ENCODE measurements at places on chromosomes 12 and 14.

- no peaks in the 10 kb centered on the region for H3K27me3 ChIP-seq
- DNase-seq: no peak
- H3K4me3 ChIP-seq: no peak overlapping the region
- no peaks in the 10 kb centered on the region for H3K36me3 ChIP-seq
These were observed 55.5 kb upstream of the ESRRB start for GRCh38 chr14:76320486-76320885.

GRCh38 chr12:132489602-132490266 is at the start of gene FBRSL1:
FBRSL1 (plus strand) TSS chr12:132490151.
- H3K4me1 ChIP-seq: peaks cover 15% of the 10 kb centered on the region
- peak; percentile 49 for DNase-seq
- peak within 1 kb of the TSS; percentile 71 for H3K27ac ChIP-seq
- H3K27me3 ChIP-seq: no peaks in the 10 kb centered on the region

- no peaks in the 10 kb centered on the region for H3K36me3 ChIP-seq
- H3K27me3 ChIP-seq: no peaks in the 10 kb centered on the region
- peaks cover 10% of the 10 kb centered on the region for H3K4me1 ChIP-seq
- DNase-seq: no peak
- H3K4me3 ChIP-seq: peak overlapping the region; percentile 91
These were observed 442 bp downstream of the ERG28 start for GRCh38 chr14:75660238-75660629.

GRCh38 chr14:26380637-26381036 is 217.2 kb downstream of the NOVA1 start:
- DNase-seq: no peak
- no peaks in the 10 kb centered on the region for H3K36me3 ChIP-seq
- no peak overlapping the region for H3K27ac ChIP-seq
- H3K4me3 ChIP-seq: no peak overlapping the region
- H3K27me3 ChIP-seq: no peaks in the 10 kb centered on the region

DNA sequence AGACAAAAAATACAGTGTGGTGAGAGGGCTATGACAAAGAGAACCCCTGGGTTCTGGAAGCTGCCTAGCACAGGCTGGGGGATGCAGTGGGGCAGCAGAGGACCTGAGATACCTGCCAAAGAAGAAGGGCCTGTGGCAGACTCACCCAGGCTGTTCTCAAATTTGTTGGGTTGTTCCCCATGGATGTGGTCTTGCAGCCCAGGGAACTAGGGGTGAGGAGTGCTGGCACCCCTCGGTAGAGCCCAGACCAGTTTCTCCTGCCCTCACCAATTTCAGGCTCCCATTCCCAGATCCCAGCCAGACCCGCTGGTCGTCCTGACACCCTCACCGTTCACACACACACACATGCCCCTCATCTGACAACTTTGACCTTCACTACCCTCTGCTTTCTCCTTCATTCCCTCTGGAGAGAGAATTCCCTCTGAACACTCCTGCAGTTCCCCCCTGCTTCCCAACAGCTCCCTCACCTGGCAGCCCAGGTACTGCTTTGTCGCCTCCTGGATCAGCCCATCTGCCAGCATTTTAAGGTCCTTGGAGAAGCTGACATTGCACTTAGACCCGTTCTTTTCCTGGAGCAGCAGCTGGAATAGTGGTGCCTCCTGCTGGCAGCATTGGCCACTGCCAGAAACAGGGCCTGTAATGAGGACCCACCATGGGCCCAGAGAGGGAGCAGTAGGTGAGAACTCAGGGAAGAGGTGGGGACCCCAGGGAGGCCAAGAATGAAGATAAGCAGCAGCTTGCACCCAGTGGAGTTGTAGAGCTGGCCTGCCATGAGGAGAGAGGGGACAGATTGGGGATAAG is 5.9 kb upstream of the GDF11 start:
- DNase-seq: peak; percentile 91
- H3K27me3 ChIP-seq: no peaks in the 10 kb centered on the region
- 0 out of 2 replicates have a peak overlapping the region, but pooled peaks have one; percentile 63 for H3K4me3 ChIP-seq
- peak overlapping the region; percentile 46 for H3K27ac ChIP-seq
- H3K36me3 ChIP-seq: no peaks in the 10 kb centered on the region

- no peak overlapping the region for H3K27ac ChIP-seq
- no peaks in the 10 kb centered on the region for H3K36me3 ChIP-seq
- H3K4me3 ChIP-seq: no peak overlapping the region
These were observed 201.5 kb upstream of the CAND1 start for GRCh38 chr12:67067453-67068203.

GRCh38 chr12:46499901-46500300 is 127.3 kb upstream of the SLC38A2 start:
- no peak overlapping the region for H3K27ac ChIP-seq
- H3K27me3 ChIP-seq: no peaks in the 10 kb centered on the region
- no peak for DNase-seq
- no peak overlapping the region for H3K4me3 ChIP-seq
- peaks cover 8% of the 10 kb centered on the region for H3K4me1 ChIP-seq

GRCh38 chr12:13436696-13437391 is 240.3 kb downstream of the EMP1 start:
- H3K4me1 ChIP-seq: peaks cover 23% of the 10 kb centered on the region
- no peak for DNase-seq
- no peaks in the 10 kb centered on the region for H3K36me3 ChIP-seq
- no peak overlapping the region for H3K4me3 ChIP-seq

- no peak overlapping the region for H3K4me3 ChIP-seq
- peaks cover 8% of the 10 kb centered on the region for H3K4me1 ChIP-seq
- DNase-seq: no peak
- H3K36me3 ChIP-seq: no peaks in the 10 kb centered on the region
- no peaks in the 10 kb centered on the region for H3K27me3 ChIP-seq
These were observed 318.0 kb downstream of the ADGRD1 start for GRCh38 chr12:131271724-131272123.

DNA sequence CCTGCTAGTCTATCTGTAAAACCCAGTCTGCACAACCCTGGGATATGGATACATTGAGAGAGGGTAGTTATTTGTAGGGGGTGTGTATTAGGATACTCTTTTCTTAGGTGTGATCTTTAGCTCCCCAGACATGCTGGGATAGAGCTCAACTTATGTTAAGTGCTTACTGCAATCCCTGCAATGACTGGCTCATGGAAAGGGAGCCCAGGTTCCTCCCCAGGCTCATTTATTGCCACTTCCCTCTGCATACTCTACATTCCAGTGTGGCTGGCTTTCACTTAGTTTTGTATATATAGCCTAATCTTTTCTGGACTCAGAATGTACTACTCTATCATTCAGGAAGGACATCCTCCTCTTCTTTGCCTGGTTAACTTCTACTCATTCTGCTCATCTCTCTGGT is 172.0 kb downstream of the SYT10 start:
- H3K4me1 ChIP-seq: no peaks in the 10 kb centered on the region
- H3K36me3 ChIP-seq: no peaks in the 10 kb centered on the region
- no peaks in the 10 kb centered on the region for H3K27me3 ChIP-seq
- H3K27ac ChIP-seq: no peak overlapping the region
- H3K4me3 ChIP-seq: no peak overlapping the region

DNA sequence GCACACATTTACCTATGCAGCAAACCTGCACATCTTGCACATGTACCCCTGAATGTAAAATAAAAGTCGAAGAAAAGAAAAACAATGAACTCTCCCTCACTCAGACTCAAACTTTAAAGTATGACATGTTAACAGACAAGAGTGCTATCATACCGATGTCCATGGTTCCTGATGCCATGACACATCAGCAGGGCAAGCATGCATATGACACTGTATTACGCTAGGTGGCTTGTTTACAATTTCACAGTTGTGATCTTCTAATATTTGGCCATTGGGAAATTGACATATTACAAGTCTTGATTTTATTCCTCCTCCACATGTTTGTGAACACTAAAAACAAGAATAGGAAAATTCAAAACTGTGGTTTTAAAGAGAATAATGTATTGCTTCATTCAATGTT is 126.6 kb downstream of the ADAMTS20 start:
- H3K27ac ChIP-seq: no peak overlapping the region
- DNase-seq: no peak
- H3K27me3 ChIP-seq: no peaks in the 10 kb centered on the region
- no peak overlapping the region for H3K4me3 ChIP-seq
- no peaks in the 10 kb centered on the region for H3K4me1 ChIP-seq
- no peaks in the 10 kb centered on the region for H3K36me3 ChIP-seq

- no peaks in the 10 kb centered on the region for H3K27me3 ChIP-seq
- no peak overlapping the region for H3K27ac ChIP-seq
- H3K4me3 ChIP-seq: peak overlapping the region; percentile 21
- no peaks in the 10 kb centered on the region for H3K36me3 ChIP-seq
These were observed 592 bp downstream of the KRT7 start for GRCh38 chr12:52233462-52234207.

GRCh38 chr12:58479401-58479800 is 440.9 kb downstream of the LRIG3 start:
- H3K36me3 ChIP-seq: no peaks in the 10 kb centered on the region
- H3K4me1 ChIP-seq: no peaks in the 10 kb centered on the region
- no peak for DNase-seq
- H3K4me3 ChIP-seq: no peak overlapping the region
- no peak overlapping the region for H3K27ac ChIP-seq

DNA sequence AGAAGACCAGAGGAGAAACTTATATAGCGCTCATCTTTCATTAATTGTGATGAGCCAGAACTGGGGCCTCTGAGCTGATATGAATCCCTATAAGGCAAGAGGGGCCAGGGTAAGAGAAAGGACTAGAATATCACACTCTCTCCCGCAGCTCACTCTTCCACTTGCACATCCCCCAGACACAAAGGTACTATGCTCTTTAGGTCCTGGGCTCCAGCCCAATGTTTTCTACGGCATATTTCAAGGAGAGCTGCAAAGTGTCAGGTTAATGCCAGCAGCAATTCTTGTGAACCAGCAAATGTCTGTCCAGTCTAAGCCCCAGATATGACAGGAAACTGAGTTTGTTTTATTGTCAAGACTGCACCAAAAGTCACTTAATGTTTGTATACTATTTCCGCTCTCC is 29.4 kb downstream of the PPP2R5E start:
- no peaks in the 10 kb centered on the region for H3K27me3 ChIP-seq
- no peak for DNase-seq
- no peak overlapping the region for H3K27ac ChIP-seq
- H3K4me1 ChIP-seq: no peaks in the 10 kb centered on the region

DNA sequence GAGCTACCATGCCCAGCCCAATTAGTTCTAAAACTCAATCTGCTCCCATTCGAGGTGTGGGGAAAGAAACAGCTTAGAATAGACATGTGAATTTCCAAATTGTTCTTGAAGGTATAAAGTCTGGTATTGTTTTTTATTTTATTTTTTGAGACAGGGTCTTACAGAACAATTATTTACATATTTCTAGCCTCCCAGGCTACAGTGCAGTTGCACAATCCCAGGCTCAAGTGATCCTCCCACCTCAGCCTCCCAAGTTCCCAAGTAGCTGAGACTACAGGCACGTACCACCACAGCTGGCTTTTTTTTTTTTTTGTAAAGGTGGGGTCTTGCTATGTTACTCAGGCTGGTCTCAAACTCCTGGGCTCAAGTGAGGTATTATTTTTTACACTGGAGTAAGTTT is 6.3 kb downstream of the SLC11A2 start:
- no peaks in the 10 kb centered on the region for H3K36me3 ChIP-seq
- no peak overlapping the region for H3K4me3 ChIP-seq
- DNase-seq: no peak
- peaks cover 12% of the 10 kb centered on the region for H3K4me1 ChIP-seq

DNA sequence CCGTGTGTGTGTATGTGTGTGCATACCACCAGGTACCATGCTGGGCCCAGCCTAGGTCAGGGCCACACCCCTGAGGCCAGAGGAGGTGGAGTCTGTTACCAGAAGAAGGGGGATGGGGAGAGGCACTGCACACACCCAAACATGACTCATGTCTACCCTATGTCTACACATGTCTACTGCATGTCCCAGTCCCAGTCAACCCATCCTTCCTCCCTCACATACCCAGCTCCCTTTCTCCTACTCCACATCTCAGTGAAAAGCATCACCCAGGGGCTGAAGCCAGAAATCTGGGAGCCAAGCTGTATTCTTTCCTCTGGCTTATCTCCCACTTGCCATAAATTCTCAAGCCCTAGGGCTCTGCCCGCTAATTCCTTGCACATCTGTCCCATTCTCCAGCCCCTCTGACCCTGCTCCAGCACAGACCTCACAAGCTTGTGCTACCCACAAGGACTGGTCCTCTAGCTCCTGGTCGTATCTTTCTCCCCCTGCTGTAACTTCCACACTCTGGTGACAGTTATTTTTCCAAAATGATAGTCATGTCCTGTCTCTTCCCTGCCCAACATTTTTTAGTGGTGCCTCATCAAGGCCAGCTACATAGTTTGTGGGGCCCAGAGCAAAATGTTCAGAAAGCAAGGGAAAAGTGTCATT is 18.0 kb upstream of the APPL2 start:
- H3K27me3 ChIP-seq: no peaks in the 10 kb centered on the region
- H3K4me3 ChIP-seq: no peak overlapping the region
- peaks cover 8% of the 10 kb centered on the region for H3K4me1 ChIP-seq
- no peak overlapping the region for H3K27ac ChIP-seq

DNA sequence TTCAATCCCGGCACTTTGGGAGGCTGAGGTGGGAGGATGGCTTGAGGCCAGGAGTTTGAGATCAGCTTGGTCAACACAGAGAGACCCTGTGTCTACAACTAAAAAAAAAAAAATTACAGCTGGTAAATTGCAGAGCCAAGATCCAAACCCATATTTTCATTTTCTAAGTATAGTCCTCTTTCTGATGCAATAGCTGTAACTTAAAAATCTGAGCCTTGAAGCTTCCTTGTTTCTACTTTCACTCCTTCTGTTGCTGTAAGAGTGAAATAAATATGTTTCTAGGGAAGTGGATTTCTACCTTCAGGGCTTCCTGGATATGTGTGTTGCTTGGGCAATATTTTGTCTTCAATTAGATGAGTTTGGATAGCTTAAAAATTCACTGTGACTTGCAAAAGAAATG is 42.0 kb upstream of the PRICKLE1 start:
- no peak for DNase-seq
- no peak overlapping the region for H3K27ac ChIP-seq
- H3K4me1 ChIP-seq: no peaks in the 10 kb centered on the region
- H3K4me3 ChIP-seq: no peak overlapping the region
- no peaks in the 10 kb centered on the region for H3K27me3 ChIP-seq
- H3K36me3 ChIP-seq: no peaks in the 10 kb centered on the region

- no peaks in the 10 kb centered on the region for H3K4me1 ChIP-seq
- peaks cover 8% of the 10 kb centered on the region for H3K27me3 ChIP-seq
- DNase-seq: no peak
- H3K27ac ChIP-seq: no peak overlapping the region
- H3K36me3 ChIP-seq: no peaks in the 10 kb centered on the region
- H3K4me3 ChIP-seq: no peak overlapping the region
These were observed 123.4 kb downstream of the ADGRD1 start for GRCh38 chr12:131076791-131077747.

- no peaks in the 10 kb centered on the region for H3K36me3 ChIP-seq
- H3K4me1 ChIP-seq: no peaks in the 10 kb centered on the region
- DNase-seq: no peak
- H3K4me3 ChIP-seq: no peak overlapping the region
- H3K27me3 ChIP-seq: no peaks in the 10 kb centered on the region
These were observed 47.7 kb downstream of the ELK3 start for GRCh38 chr12:96241846-96242256.

GRCh38 chr12:95611676-95612309 is 60.5 kb upstream of the USP44 start:
- no peak overlapping the region for H3K4me3 ChIP-seq
- no peak overlapping the region for H3K27ac ChIP-seq
- H3K27me3 ChIP-seq: no peaks in the 10 kb centered on the region
- DNase-seq: peak; percentile 34

GRCh38 chr14:104913435-104913834 is 11.2 kb upstream of the PLD4 start:
- no peaks in the 10 kb centered on the region for H3K27me3 ChIP-seq
- H3K4me1 ChIP-seq: no peaks in the 10 kb centered on the region
- DNase-seq: no peak
- no peak overlapping the region for H3K27ac ChIP-seq
- no peak overlapping the region for H3K4me3 ChIP-seq

GRCh38 chr12:105978276-105978675 is 160.5 kb downstream of the NUAK1 start:
- H3K27me3 ChIP-seq: peaks cover 5% of the 10 kb centered on the region
- DNase-seq: no peak
- H3K27ac ChIP-seq: no peak overlapping the region
- H3K4me3 ChIP-seq: no peak overlapping the region
- H3K4me1 ChIP-seq: no peaks in the 10 kb centered on the region
- H3K36me3 ChIP-seq: no peaks in the 10 kb centered on the region
